ENCODE measurements at places on chromosomes 13 and 19.

DNA sequence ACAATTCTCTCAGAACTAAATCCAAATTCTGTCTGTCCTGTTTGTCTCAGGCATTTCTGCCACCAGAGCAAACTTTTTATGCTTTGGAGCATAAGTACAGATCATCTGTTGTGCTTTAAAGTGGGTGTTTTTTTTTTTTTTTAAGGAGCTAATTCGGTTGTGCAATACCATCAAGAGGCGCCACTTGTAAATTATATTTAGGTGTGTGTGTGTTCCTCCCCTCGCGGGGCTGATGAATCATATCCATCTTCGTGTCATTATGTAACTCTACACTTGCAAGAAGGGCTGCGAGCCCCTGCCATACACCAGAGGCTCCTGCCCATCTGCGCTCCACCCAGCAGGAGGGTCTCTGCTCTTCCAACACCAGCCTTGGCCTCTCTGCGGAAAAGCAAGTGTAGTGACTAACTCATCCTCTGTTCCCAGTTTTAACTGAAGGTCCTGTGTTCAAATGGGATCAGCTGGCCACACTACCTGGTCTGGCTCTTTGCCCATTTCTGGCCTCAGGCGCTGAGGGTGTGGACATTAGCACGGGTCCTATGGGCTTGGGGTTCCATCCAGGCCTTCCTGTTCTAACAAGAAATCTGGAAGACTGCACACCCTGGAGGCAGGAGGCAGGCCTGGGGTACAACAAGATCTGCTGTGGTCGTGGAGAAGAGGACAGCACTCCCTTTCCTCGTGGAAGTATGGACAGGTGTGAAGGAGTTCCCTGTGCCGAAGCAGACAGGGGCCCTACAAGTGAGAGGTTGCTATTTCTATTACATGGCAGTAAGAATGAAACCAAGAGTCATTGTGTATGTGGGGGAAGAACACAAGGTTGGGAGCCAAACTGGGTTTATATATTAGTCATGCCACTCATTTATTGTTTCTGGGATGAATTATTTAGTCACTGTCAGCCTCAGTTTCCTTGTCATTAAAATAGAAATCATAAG lies 96.1 kb upstream of the MBNL2 start:
- DNase-seq: peak; percentile 71

GRCh38 chr19:12745166-12745897 lies 6.3 kb upstream of the BEST2 start:
- no peak for DNase-seq

- DNase-seq: peak; percentile 56
Observed at GRCh38 chr19:5667751-5668271, 12.5 kb downstream of the MICOS13 start.

DNA sequence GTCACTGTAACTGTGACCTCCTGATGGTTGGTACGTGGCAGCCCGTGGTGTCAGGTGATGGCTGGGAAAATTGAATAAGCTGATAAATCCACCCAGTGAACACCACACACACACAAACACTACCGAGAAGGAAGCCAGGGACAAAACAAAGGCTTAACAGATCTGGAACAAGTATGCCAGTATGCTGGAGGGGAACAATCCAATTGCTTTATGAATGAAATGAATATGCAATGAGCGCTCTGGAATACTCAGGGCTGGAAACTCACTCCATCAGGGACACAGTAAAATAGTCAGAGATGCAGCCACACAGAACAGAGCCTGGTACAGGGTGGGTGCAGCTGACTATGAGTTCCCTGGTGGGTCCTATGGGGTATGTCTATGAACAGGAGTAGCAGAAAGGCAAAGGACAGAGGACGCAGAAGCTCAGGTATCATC lies 16.7 kb downstream of the TMTC4 start:
- DNase-seq: no peak

DNA sequence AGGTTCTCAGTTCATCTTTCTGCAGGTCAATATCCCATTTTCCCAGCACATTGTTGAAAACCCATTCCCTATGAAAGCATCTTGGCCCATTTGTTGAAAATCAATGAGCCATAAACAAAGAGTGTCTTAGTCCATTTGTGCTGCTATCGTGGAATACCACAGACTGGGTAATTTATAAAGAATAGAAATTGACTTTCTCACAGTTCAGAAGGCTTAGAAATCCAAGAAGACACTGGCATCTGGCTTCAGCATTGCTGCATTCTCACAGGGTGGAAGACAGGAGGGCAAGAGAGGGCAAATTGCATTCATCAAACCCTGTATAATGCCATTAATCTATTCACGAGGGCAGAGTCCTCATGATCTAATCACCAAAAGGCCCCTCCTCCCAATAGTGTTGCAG lies 34.1 kb downstream of the ZNF823 start:
- DNase-seq: no peak
